NCI-H1694 treated with DMSO at 0.1 percent for 48 hours (cell line): ENCODE measurements at places on chromosomes 2 and 18.

DNA sequence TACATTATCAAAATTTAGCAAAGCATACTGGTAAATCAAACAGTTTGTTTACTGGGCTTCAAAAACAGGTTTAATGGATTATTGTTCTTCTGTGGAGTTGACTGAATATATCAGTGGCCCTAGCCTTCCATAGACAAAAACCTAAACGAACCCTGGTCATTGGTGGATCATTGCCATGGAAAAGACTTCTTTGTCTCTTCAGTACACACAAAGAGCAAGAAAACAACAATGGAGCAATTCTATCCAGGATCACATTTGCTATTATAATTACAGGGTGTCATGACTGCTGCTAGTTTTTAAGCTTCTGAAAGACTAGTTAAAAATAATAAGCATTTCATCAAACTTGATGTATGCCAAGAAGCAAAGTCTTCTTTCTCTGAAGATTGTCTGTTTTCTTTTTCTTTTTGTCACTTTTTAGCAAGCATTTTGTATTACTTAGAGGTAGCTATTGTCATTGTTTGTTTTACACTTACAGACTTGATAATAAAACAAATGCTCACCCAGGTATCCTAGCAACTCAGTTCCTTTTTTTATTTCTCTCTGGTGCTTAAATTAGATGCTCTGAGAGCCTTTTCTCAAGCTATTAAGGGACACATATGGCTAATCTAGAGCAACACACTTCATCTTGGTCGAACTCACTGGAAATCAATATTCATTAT, 1228.7 kb upstream of the DDX18 start:
- no peak for DNase-seq

GRCh38 chr2:235858881-235859280, 309.3 kb downstream of the GBX2 start:
- no peak for DNase-seq

GRCh38 chr2:216556202-216556601, 57.6 kb downstream of the RPL37A start:
- no peak for DNase-seq

DNA sequence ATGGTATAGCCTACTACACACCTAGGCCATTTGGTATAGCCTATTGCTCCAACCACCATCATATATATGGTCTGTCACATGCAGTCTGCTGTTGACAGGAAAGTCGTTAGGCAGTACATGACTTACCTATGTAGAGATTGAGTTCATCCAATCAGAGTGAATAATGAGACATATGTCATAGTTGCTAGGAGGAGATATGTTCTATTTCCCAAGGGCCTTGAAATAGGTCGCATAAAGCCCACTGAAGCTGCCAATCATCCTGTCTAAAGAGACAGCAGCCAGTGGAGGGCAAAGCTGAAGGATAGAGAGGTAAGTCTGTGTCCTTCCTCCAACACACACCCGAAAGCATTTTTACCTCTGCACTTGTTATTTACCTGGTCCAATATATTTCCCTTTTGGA, 263.4 kb downstream of the PTPRM start:
- no peak for DNase-seq

DNA sequence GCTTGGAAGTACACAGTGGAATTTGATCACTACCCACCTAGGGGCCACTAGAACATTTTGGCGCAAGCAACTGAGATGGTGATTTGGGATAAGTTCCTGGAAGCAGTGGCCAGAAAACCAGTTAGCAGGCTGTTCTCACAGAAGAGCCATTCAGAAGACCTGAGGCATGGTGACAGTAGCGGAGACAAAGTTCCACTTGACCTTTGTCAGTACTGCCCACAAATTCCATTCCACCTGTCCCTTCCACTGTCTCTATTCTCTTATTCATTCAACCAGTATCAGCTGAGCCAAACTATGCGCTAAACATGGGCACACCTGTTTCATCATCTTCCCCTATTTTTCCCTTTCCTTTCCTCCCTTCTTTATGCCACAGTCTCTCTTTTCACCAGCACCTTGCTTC, 59.2 kb upstream of the PPP1CB start:
- DNase-seq: no peak

GRCh38 chr18:29008809-29009208, 831.9 kb upstream of the CDH2 start:
- no peak for DNase-seq

DNA sequence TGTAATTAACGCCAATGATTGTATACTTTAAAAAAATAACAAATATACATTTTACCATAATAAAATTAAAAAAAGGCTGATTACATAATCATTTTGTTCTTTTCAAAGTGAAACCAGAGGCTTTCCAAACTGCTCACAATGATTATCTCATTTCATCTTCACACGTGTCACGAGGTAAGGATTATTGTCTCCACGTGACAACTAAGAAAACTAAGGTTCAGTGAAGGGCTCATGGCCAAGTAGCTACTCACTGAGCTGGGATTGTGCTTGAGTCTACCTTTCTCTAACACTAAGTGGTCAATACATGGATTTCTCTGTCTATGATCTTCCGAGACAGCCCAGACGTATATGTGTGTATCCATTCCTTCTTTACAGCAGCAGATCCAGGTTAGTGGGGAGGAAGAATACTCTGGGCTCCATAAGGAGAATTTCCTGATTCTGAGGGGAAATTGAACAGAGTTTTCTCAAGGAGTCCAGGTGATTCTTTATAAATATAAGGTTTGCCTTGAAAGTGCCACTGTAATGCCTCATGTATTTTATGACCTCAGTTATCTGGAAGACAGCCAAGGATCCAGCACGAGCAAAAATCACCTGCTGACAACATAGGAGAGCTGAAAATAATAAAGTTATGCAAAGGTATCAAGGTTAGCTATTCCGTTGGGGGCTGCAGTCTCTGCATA, 25.6 kb upstream of the ACSL3 start:
- no peak for DNase-seq

DNA sequence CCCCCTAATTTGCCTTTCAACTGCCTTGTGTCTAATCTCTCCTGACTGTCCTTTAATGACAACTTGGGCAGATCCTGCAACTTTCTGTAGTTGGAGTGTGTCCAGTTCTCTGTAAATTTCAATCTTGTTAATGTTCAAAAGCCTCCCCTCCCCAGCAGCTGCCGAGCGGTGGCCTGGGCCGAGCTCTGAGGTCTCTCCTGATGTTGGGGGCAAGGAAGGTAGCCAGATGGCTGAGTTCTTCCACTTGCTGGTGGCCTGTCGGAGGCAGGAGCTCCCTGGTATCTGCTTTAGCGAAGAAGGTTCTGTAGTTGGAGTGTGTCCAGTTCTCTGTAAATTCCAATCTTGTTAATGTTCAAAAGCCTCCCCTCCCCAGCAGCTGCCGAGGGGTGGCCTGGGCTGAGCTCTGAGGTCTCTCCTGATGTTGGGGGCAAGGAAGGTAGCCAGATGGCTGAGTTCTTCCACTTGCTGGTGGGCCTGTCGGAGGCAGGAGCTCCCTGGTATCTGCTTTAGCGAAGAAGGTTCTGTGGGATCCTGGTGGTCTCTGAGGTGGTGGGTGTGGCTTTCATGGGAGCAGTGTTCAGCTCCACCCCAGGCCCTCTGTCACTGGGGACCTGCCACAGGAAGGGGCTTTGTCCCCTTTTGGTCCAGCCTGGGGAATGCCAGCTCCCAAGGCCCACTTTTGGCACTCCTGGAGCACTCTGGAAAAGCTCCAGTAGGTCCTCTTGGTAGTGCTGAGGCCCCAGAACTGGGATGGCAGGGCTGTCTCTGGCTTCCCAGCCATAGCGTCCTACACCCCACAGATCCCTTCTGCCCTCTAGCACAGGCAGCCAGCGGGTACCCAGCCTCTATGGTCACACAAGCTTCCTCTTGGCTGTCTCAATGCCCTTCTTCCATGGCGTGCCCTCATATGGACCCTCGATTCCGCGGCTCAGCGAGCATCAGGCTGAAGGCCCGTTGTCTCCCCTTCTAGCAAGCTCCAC, 211.9 kb downstream of the ALPK2 start:
- peak; percentile 17 for DNase-seq
